EH (cell line): ENCODE measurements at places on chromosomes 1 and 21.

GRCh38 chr1:208714323-208714722 lies 470.1 kb upstream of the PLXNA2 start:
- DNase-seq, result no peak

DNA sequence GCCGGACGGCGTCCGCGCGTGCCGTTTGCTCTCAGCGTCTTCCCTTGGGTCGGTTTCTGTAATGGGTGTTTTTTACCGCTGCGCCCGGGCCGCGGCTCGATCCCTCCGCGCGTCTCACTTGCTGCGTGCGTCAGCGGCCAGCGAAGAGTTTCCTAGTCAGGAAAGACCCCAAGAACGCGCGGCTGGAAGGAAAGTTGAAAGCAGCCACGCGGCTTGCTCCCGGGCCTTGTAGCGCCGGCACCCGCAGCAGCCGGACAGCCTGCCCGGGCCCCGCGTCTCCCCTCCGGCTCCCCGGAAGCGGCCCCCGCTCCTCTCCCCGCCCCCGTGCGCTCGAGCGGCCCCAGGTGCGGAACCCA lies 159.8 kb downstream of the RUNX1 start:
- DNase-seq, result peak; percentile 73

DNA sequence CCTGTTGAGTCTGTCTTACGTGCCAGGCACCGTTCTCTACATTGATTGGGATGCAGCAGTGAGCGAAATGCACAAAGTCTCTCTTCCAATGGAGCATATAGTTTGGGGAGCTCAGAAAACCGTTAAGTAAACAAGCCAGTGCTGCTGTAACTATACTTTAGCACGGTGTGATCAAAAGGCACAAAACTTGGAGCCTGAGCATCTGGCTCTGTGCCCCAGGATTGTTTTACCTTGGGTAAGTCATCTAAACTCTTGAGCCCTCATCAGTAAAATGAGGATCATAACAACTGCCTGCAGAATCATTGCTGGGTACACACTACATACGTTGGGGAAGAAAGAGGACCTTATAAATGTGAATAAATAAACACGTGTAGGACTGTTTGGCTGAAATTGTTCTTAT lies 1.8 kb downstream of the HHIPL2 start:
- no peak for DNase-seq

- DNase-seq, result no peak
These were observed 37.1 kb upstream of the ADAM30 start for GRCh38 chr1:119933397-119933796.

GRCh38 chr1:110580244-110580643 lies 25.9 kb downstream of the KCNA2 start:
- DNase-seq, result no peak

- DNase-seq, result no peak
These were observed 119.4 kb upstream of the RRP15 start for GRCh38 chr1:218165701-218166114.

DNA sequence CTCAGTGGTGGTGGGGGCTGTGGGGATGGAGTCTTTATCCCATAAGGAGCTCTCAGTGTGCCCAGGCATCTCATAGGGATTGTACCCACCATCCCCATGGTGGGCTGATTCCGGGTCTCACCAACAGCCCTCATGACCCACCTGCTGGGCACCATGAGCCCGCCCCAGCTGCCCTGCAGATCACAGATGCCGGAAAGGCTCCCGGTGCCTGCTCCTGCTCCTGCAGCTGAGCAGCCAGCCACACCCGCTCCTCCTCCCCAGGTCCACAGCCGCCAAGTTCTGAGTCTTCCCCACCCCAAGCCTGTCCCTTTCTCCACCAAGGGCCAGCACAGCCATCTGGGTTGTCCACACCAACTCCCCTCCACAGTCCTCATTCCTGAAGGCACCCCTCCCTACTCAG lies 15.5 kb upstream of the TSPEAR start:
- DNase-seq, result no peak
